ENCODE measurements at places on chromosomes 5 and 9. TPM values are rescaled to one million over a fixed set of nuclear protein-coding genes. Genes with fewer than 3 reads are reported as not detected.

OBP2B gene
- not detected for total RNA-seq

GARIN3 gene
- not detected for total RNA-seq

CACFD1 gene
- total RNA-seq = 5.5 TPM

ADGRD2 gene
- not detected for total RNA-seq

FBXL7 gene
- total RNA-seq = 0.21 TPM

STK32A gene
- 0.72 TPM for total RNA-seq

PCDHGB6 gene
- 0.48 TPM for total RNA-seq

PCDHA9 gene
- under 0.01 TPM for total RNA-seq

IL5 gene
- total RNA-seq = not detected
